ENCODE measurements at places on chromosomes 2 and 18. TPM values are rescaled to one million over a fixed set of nuclear protein-coding genes. Genes with fewer than 3 reads are reported as not detected.

Gene EHD3
- 22.1 TPM for total RNA-seq

Gene B3GNT7
- total RNA-seq = 0.11 TPM

Gene ZAP70
- 0.12 TPM for total RNA-seq

Gene SH3RF3
- total RNA-seq = 4.7 TPM

Gene ITGA6
- total RNA-seq = 263 TPM

Gene ESPNL
- total RNA-seq = 9.2 TPM

Gene PRKD3
- 80.0 TPM for total RNA-seq

Gene CNRIP1
- 31.3 TPM for total RNA-seq

Gene SERPINB7
- 136 TPM for total RNA-seq

Gene BCL11A
- 0.37 TPM for total RNA-seq

Gene ANKRD62
- total RNA-seq = not detected

Gene LRP1B
- total RNA-seq = 0.50 TPM

Gene ST3GAL5
- 4.9 TPM for total RNA-seq

Gene AUP1
- 82.2 TPM for total RNA-seq

Gene SELENOI
- total RNA-seq = 25.1 TPM

Gene UPP2
- not detected for total RNA-seq

Gene RNF152
- total RNA-seq = 15.4 TPM

Gene EFR3B
- total RNA-seq = 0.87 TPM

Gene NGEF
- total RNA-seq = 1.2 TPM

Gene AFG3L2
- total RNA-seq = 60.0 TPM

Gene FBXO41
- 2.1 TPM for total RNA-seq

Gene STARD6
- not detected for total RNA-seq

Data from uterine smooth muscle cell (primary cell).